Dermis microvascular lymphatic vessel endothelial cell (primary cell): ENCODE measurements at places on chromosomes 3 and 15. TPM values are rescaled to one million over a fixed set of nuclear protein-coding genes. Genes with fewer than 3 reads are reported as not detected.

The THBS1 gene
- 4,129 and 8,012 TPM in 2 replicates for total RNA-seq

The MEGF11 gene
- not detected in 2 replicates for total RNA-seq

The GPR62 gene
- total RNA-seq, result under 0.01 TPM in 1 of 2 replicates, not detected in the other

The SLC28A1 gene
- total RNA-seq, result under 0.01 TPM in 1 of 2 replicates, not detected in the other

The ANKRD34C gene
- total RNA-seq, result not detected in 2 replicates

The TAGLN3 gene
- not detected in 2 replicates for total RNA-seq

The CLDN16 gene
- not detected in 2 replicates for total RNA-seq

The CFAP92 gene
- 0.51 and 1.0 TPM in 2 replicates for total RNA-seq

The MYZAP gene
- total RNA-seq, result 37.2 and 45.7 TPM in 2 replicates

The LRRC34 gene
- total RNA-seq, result 0.76 and 3.1 TPM in 2 replicates

The HDC gene
- not detected in 2 replicates for total RNA-seq

The FHIT gene
- total RNA-seq, result 0.51 and 2.0 TPM in 2 replicates

The SPINK8 gene
- total RNA-seq, result not detected in 2 replicates

The USP13 gene
- total RNA-seq, result 18.5 and 38.1 TPM in 2 replicates

The FEZF2 gene
- not detected in 2 replicates for total RNA-seq

The ULK3 gene
- 15.9 and 25.8 TPM in 2 replicates for total RNA-seq

The SLCO2A1 gene
- total RNA-seq, result 1.2 and 8.0 TPM in 2 replicates

The TGM4 gene
- 0.13 TPM in 2 replicates for total RNA-seq

The MYRIP gene
- 5.0 and 9.2 TPM in 2 replicates for total RNA-seq

The FRMD5 gene
- 0.89 and 1.5 TPM in 2 replicates for total RNA-seq
